ENCODE measurements at places on chromosomes 11 and 22. TPM values are rescaled to one million over a fixed set of nuclear protein-coding genes. Genes with fewer than 3 reads are reported as not detected.

DNA sequence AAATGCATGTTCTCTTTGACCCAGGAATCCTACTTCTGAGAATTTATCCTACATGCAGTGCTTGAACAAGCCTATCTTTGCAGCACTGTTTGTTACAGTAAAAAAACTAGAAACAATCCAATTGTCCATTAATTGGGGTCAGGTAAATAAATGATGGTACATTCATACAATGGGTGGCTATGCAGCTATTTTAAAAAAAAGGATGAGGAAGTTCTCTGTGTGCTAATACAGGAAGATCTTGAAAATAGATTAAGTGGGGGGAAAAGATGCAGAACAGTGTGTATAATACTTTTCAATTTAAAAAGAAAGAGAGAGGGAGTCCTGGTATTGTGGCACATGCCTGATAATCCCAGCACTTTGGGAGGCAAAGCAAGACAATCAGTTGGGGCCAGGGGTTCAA is 9.5 kb upstream of the CREB3L1 start:
- no peak overlapping the region for H3K27ac ChIP-seq
- peaks cover 19% of the 10 kb centered on the region for H3K4me1 ChIP-seq
- no peak for DNase-seq
- H3K36me3 ChIP-seq: no peaks in the 10 kb centered on the region

MYO7A gene
- 5.2 TPM for total RNA-seq

GRCh38 chr22:32080904-32081303 is 37.8 kb downstream of the SLC5A1 start:
- H3K4me3 ChIP-seq: no peak overlapping the region
- no peaks in the 10 kb centered on the region for H3K36me3 ChIP-seq
- H3K4me1 ChIP-seq: peaks cover 8% of the 10 kb centered on the region
- no peak overlapping the region for H3K27ac ChIP-seq
- H3K27me3 ChIP-seq: no peaks in the 10 kb centered on the region

RHOD gene
- total RNA-seq: 38.5 TPM

GRCh38 chr11:2199466-2200341 is 28.1 kb upstream of the TH start:
- peaks cover 22% of the 10 kb centered on the region for H3K4me1 ChIP-seq
- H3K27me3 ChIP-seq: no peaks in the 10 kb centered on the region
- DNase-seq: no peak
- H3K4me3 ChIP-seq: no peak overlapping the region
- no peak overlapping the region for H3K27ac ChIP-seq

CRYBB1 gene
- not detected for total RNA-seq

DNA sequence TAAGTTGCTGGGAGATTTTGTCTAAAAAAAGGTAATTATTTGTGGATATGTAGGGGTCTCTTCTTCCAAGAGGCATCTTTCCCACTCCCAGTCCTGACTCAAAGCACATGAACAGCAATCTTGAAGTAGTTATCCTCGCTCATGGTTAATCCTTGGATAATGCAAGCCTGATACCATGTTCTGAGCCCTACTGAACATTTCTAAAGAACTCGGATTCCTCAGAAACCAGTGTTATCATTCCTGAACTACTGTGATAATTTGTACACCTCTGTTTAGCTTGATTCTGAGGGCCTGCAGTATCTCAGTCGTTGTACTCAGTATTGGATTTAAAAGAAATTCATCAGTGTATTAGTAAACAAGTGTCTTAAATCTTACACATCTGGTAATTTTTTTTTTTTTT is 22.3 kb upstream of the RCE1 start:
- H3K4me1 ChIP-seq: no peaks in the 10 kb centered on the region
- H3K27ac ChIP-seq: no peak overlapping the region
- H3K36me3 ChIP-seq: no peaks in the 10 kb centered on the region
- H3K4me3 ChIP-seq: no peak overlapping the region
- DNase-seq: no peak

PYGM gene
- total RNA-seq: 0.58 TPM

CHEK1 gene
- total RNA-seq: not detected

Data from stomach (tissue), 19 donors.